Myocyte (in vitro differentiated cells): ENCODE measurements at places on chromosomes 5 and 9.
A peak's percentile ranks its signal among the peaks of the same experiment; 100 is the strongest.

- peak; percentile 6 for DNase-seq
These were observed 26.7 kb downstream of the APBA1 start for GRCh38 chr9:69645488-69645887.

- DNase-seq = peak; percentile 45
These were observed 78.2 kb downstream of the FAM114A2 start for GRCh38 chr5:153960269-153961215.

- DNase-seq = no peak
These were observed 232.5 kb downstream of the GADD45G start for GRCh38 chr9:89837162-89837933.

GRCh38 chr9:83384214-83384613, 154.0 kb downstream of the FRMD3 start:
- DNase-seq = peak; percentile 77

DNA sequence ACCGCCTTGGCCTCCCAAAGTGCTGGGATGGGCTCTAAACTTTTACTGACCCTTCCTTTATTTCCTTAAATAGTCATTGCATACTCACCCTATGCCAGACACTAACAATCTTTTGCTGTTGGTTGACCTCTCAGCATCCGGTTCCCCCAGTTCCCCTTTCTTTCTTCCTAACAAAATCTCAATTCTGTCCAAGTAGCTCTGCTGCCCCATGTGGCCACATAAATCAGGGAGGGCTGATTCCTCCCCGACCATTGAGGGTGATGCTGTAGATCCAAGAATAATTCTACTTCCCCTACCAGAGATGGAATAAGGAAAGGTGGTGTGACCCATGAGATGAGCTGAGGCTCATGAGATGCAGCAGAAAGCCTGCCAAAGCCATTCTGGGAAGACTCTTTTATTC, 315.3 kb upstream of the MSX2 start:
- no peak for DNase-seq

- DNase-seq = no peak
These were observed 18.6 kb upstream of the TMEM174 start for GRCh38 chr5:73154208-73155006.

DNA sequence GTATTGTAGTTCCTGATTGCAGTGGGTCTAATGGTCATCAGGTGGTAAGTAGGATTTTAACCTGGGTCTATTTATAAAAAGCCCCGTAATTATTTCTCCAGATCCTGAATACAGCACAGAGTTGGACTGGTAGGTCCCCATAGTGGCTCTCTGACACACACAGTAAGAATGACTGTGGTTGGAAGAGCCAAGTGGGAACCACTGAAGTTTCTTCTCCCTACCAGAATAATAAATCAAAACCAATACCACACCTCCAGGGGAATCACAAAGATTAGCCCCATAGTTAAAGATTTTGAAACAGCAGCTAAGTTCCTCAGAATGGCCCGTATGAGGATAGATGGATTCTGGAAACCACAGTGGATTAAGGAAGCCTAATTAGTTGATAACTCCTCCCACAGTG, 68.4 kb upstream of the ZFR start:
- peak; percentile 63 for DNase-seq

DNA sequence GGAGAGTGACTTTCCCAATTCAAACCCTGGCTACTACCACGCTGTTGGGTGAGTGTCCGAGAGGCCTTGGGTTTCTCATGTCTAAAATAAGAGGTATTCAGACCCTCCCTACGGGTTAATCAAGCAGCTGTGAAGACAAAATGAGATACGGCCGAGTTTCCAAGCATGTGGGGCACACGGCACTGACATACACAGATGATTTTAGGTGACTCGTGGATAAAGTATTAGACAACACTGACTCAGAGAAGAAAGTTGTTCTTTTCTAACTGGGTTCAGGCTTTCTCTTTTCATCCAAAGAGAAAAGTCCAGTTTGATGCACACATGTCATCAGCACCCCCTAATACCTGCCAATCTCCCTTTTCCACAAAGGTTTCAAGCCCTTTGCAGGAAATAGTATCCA, 15.6 kb downstream of the FOXI1 start:
- no peak for DNase-seq

DNA sequence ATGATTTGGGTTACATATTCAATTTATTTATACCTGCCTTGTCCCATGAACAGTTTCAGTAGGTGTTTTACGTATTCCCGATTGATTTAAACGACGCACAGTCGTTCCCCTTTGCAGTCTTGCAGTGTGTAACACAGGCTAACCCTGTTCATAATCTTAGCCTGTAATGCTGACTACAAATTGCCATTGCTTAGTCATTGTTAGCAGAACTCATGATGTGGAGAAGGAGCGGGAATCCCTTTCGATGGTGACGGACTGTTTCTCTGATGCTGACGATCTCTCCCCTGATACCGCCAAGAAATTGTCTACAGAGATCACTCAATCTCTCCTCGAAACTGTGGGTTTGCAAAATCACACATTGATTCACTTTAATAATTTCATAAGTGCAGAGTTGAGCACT, 93.2 kb downstream of the MRPL36 start:
- no peak for DNase-seq

- no peak for DNase-seq
These were observed 86.7 kb upstream of the TAS2R1 start for GRCh38 chr5:9716838-9717281.

- DNase-seq = no peak
These were observed 7.7 kb downstream of the NOXA1 start for GRCh38 chr9:137430723-137431415.

GRCh38 chr9:108645520-108645919, 210.3 kb downstream of the ACTL7B start:
- peak; percentile 66 for DNase-seq

DNA sequence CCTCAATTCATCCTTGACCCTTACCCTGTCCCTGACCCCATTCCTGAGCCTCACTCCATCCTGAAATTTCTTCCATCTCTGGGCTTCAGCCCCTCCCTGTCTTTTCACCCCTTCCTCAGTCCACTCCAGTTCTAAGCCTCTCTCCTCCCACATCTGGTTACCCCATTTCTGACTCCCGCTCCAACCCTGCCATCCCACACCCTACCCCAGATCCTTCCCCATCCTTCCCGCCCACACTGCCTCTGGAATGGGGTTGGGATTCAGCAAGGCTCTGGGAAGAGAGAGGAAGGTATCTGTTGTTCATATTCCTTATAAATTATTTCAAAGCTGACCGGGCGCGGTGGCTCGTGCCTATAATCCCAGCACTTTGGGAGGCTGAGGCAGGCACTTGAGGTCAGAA, 29.9 kb upstream of the MVB12B start:
- DNase-seq = no peak

GRCh38 chr9:107281922-107282667, 984 bp upstream of the RAD23B start:
- DNase-seq = peak; percentile 27

- DNase-seq = peak; percentile 34
These were observed 96.6 kb downstream of the GALNT10 start for GRCh38 chr5:154287136-154287535.

DNA sequence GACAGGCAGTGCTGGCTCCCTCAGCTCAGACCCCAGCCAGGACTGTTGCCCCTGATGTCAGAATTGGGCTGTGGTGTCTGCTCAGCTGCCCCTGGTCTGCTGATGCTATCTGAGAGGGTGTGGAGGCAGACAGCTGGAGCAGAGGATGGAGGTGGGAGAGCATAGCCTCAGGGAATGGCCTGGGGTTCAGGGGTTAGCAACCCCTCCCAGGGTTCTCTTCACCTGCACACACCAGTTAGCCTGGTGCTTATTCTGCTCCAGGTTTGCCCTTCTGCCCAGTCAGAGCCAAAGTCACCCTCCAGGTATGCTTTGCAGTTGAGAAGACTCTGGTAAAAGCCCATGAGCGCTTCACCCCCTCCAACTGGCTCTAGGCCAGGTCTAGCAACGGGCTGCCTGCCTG, 109.8 kb downstream of the SAXO1 start:
- no peak for DNase-seq

- peak; percentile 47 for DNase-seq
These were observed 415.8 kb upstream of the PIK3R1 start for GRCh38 chr5:67799732-67800234.

DNA sequence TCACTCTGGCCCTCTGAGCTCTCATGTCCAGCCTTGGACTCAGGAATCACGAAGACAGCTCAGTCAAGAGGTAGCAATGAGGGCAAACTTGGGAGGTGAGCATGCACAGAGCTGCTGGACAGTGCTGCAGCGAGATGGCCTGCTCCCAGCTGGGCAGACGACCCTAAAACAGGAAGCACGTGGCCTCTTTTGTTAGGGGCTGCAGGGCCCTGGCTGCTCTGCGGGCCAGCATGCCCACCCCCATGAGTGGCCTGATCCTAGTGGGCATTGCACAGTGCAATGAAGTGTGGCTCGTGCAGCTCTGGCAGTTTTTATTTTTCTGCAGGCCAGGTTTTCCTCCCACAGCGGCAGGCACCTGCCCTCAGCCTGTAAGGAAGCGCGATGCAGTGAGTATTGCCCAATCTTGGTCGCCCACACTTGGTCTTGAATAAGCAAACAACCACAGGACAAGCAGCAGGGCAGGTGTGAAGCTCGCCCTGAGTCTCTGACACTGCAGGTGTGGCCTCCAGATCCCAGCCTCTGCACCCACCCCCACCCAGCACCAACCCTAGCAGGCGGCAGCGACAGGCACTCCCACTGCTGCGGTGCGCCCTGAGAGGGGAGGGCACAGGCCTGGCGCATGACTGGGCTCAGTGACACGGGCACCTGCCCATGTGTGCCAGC, 60.8 kb downstream of the SEMA4D start:
- DNase-seq = no peak

GRCh38 chr5:121701731-121702130, 150.0 kb upstream of the FTMT start:
- no peak for DNase-seq

GRCh38 chr5:100749771-100750284, 153.3 kb downstream of the ST8SIA4 start:
- DNase-seq = no peak

DNA sequence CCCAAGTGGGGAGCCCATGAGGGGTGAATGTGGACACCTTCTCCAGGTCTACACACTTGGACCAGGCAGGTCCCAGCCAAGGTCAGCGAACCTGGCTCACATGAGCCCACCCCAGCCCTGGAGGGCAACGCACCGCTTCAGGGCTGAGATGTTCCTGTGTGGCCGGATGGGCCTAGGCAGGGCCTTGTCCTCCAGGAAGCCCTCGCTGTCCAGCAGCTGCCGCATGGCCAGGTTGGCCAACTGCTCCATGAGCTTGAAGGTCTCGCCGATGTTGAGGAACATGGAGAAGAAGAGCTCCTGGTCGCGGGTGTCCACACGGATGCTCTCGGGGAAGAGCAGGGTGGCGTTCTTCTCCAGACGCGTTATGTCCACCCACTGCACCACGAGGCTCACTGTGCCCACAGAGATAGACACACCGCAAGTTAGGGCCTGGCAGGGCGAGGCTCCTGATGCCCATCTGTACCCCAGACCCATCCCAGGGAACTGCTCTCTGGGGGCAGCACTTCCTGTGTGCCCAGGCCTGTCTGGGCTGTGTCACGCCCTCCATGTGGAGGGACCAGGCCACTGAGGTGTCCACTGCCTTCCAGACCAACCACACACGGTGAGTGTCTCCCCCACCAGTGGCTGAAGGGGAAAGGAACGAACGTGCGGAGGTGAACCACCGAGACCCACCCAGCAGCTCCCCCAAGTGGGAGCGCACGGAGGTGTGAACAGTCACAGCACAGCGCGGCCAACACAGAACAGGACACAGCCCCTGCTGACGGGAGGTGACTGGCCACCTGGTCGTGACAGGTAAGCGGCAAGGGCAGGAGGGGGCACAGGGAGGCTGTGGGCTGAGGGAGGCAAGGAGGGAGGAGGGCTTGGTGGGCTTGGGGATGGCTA, 14.4 kb downstream of the TBC1D9B start:
- no peak for DNase-seq
